ENCODE measurements at places on chromosomes 2 and 18. TPM values are rescaled to one million over a fixed set of nuclear protein-coding genes. Genes with fewer than 3 reads are reported as not detected.
A peak's percentile ranks its signal among the peaks of the same experiment; 100 is the strongest.

GRCh38 chr2:62034715-62035114 lies 129.2 kb downstream of the COMMD1 start:
- no peaks in the 10 kb centered on the region for H3K27me3 ChIP-seq
- peaks cover 8% of the 10 kb centered on the region for H3K4me1 ChIP-seq
- H3K4me3 ChIP-seq = no peak overlapping the region

GRCh38 chr2:67879586-67880290 lies 183.1 kb downstream of the C1D start:
- no peaks in the 10 kb centered on the region for H3K27me3 ChIP-seq
- no peak for DNase-seq
- H3K4me3 ChIP-seq = no peak overlapping the region
- no peaks in the 10 kb centered on the region for H3K36me3 ChIP-seq

- no peak overlapping the region for H3K4me3 ChIP-seq
- no peak overlapping the region for H3K27ac ChIP-seq
- no peaks in the 10 kb centered on the region for H3K4me1 ChIP-seq
- no peaks in the 10 kb centered on the region for H3K27me3 ChIP-seq
- DNase-seq = no peak
- H3K36me3 ChIP-seq = no peaks in the 10 kb centered on the region
Measured at GRCh38 chr2:182542501-182543258, 115.8 kb upstream of the PDE1A start.

GRCh38 chr2:7730449-7730848 lies 813.2 kb downstream of the RNF144A start:
- peak; percentile 20 for DNase-seq
- peaks cover 11% of the 10 kb centered on the region for H3K4me1 ChIP-seq
- peak overlapping the region; percentile 20 for H3K27ac ChIP-seq
- peak overlapping the region; percentile 48 for H3K4me3 ChIP-seq
- H3K36me3 ChIP-seq = no peaks in the 10 kb centered on the region
- no peaks in the 10 kb centered on the region for H3K27me3 ChIP-seq

DNA sequence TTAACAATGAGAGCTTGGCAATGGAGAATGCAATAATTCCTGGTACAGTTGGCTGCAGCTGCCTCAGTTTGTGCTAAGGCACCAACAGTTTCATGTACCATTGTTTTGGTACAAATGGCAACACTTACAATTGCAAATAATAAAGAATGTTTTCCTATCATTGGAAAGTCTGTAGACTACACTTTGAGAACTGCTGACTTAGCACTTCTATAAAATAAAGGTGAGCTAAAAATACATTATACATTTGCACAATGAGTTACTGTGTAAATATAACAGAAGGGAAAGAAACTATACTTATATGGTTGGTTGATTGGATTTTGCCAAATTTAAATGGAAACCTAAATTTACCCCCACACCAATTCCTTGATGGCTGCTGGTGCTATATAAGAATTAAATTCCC lies 44.9 kb upstream of the TWSG1 start:
- no peaks in the 10 kb centered on the region for H3K27me3 ChIP-seq
- no peak overlapping the region for H3K27ac ChIP-seq
- no peak overlapping the region for H3K4me3 ChIP-seq
- H3K36me3 ChIP-seq = no peaks in the 10 kb centered on the region

GRCh38 chr18:76390452-76391035 lies 104.5 kb downstream of the ZNF516 start:
- DNase-seq = no peak
- peaks cover 26% of the 10 kb centered on the region for H3K4me1 ChIP-seq
- H3K4me3 ChIP-seq = no peak overlapping the region
- no peak overlapping the region for H3K27ac ChIP-seq
- H3K36me3 ChIP-seq = no peaks in the 10 kb centered on the region

- no peak overlapping the region for H3K27ac ChIP-seq
- no peak overlapping the region for H3K4me3 ChIP-seq
- no peaks in the 10 kb centered on the region for H3K4me1 ChIP-seq
- no peaks in the 10 kb centered on the region for H3K36me3 ChIP-seq
Measured at GRCh38 chr2:49167131-49167530, 12.8 kb upstream of the FSHR start.

GRCh38 chr2:218334531-218334930 lies 22.1 kb upstream of the CATIP start:
- H3K27ac ChIP-seq = no peak overlapping the region
- no peaks in the 10 kb centered on the region for H3K4me1 ChIP-seq
- H3K4me3 ChIP-seq = no peak overlapping the region
- H3K27me3 ChIP-seq = no peaks in the 10 kb centered on the region

GRCh38 chr2:85662899-85663593 lies 5.0 kb downstream of the SFTPB start:
- H3K4me1 ChIP-seq = no peaks in the 10 kb centered on the region
- H3K27ac ChIP-seq = no peak overlapping the region
- DNase-seq = no peak
- no peaks in the 10 kb centered on the region for H3K27me3 ChIP-seq
- H3K36me3 ChIP-seq = peaks cover 10% of the 10 kb centered on the region
- no peak overlapping the region for H3K4me3 ChIP-seq

- H3K27ac ChIP-seq = no peak overlapping the region
- H3K4me1 ChIP-seq = no peaks in the 10 kb centered on the region
- no peak overlapping the region for H3K4me3 ChIP-seq
- no peaks in the 10 kb centered on the region for H3K27me3 ChIP-seq
Measured at GRCh38 chr2:74714691-74715080, 60.6 kb downstream of the SEMA4F start.

- DNase-seq = no peak
- peaks cover 10% of the 10 kb centered on the region for H3K4me1 ChIP-seq
- H3K4me3 ChIP-seq = no peak overlapping the region
- no peaks in the 10 kb centered on the region for H3K36me3 ChIP-seq
Measured at GRCh38 chr2:96315005-96315399, 9.7 kb upstream of the SNRNP200 start.

DNA sequence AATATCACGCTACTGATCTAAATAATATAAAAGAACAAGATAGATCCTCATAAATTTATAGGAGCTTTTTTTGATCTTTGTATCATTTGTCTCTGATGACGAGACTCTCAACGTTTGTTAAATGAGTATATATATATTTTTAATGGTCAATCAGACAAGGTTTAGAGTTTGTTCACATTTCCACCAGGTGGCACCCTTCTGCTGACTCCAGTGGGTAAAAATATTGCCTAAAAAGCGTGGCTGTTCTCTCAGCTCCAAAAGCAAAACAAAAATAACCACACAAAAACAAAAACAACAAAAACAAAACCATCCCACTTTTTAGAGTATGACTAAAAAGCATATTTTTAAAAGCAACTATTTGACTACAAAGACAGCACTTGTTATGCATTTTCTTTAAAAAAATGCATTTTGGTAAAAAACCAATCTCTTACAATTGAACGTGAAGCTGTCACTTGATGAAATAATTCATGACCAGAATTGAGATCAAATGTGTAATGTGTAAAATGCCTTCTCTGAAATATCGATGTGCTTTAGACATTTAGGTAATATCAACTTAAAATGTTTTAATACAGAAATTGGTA lies 723.2 kb downstream of the DPP10 start:
- H3K4me3 ChIP-seq = no peak overlapping the region
- no peaks in the 10 kb centered on the region for H3K27me3 ChIP-seq
- no peaks in the 10 kb centered on the region for H3K4me1 ChIP-seq
- DNase-seq = no peak
- H3K27ac ChIP-seq = no peak overlapping the region

NGEF gene
- not detected for polyA plus RNA-seq

TRABD2A gene
- 119 TPM for polyA plus RNA-seq

GAREM2 gene
- polyA plus RNA-seq = 2.4 TPM

RIT2 gene
- polyA plus RNA-seq = not detected

ACVR2A gene
- 4.2 TPM for polyA plus RNA-seq

PROC gene
- polyA plus RNA-seq = not detected

SKOR2 gene
- polyA plus RNA-seq = not detected
